ENCODE measurements at places on chromosomes 2 and 18. TPM values are rescaled to one million over a fixed set of nuclear protein-coding genes. Genes with fewer than 3 reads are reported as not detected.

DNA sequence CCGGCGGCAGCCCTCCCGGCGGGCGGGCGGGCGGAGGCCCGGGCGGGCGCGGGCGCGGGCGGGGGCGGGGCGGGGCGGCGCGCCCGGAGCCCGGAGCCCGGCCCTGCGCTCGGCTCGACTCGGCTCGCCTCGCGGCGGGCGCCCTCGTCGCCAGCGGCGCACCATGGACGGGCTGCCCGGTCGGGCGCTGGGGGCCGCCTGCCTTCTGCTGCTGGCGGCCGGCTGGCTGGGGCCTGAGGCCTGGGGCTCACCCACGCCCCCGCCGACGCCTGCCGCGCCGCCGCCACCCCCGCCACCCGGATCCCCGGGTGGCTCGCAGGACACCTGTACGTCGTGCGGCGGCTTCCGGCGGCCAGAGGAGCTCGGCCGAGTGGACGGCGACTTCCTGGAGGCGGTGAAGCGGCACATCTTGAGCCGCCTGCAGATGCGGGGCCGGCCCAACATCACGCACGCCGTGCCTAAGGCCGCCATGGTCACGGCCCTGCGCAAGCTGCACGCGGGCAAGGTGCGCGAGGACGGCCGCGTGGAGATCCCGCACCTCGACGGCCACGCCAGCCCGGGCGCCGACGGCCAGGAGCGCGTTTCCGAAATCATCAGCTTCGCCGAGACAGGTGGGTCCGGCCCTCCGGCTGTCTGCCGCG lies at the start of gene INHBB:
INHBB (plus strand) TSS at position 111 of the 641 bp plus-strand sequence; CDS start at position 164, 53 bp downstream.
- no peak for DNase-seq

GRCh38 chr2:237488295-237488694 lies 1.2 kb downstream of the MLPH start:
- DNase-seq: no peak

DNA sequence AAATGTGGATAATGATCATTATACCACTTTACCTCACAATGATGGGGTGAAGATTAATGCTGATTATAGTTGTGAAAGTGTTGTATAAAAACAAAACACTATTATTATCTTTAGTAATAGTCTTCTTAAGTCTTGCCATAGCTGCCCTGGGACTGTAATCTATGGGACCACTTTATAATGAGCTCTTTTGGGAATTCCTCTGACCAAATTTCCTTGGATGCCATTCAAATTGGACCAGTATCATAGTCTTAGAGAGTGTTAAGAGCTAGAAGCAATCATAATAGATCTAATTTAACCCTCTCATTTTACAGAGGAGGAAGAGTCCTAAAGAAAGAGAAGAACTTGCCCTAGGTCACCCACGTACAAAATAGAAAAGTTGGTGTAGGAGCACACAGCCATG lies 457.7 kb upstream of the SLC14A2 start:
- no peak for DNase-seq

MARCHF4 gene
- polyA plus RNA-seq: not detected

ANKRD30B gene
- polyA plus RNA-seq: not detected

Data from CD4-positive, CD25-positive, alpha-beta regulatory T cell (primary cell).